ENCODE measurements at places on chromosomes 3 and 15.

- DNase-seq = no peak
Observed at GRCh38 chr3:111764645-111765091, 94.4 kb upstream of the PHLDB2 start.

DNA sequence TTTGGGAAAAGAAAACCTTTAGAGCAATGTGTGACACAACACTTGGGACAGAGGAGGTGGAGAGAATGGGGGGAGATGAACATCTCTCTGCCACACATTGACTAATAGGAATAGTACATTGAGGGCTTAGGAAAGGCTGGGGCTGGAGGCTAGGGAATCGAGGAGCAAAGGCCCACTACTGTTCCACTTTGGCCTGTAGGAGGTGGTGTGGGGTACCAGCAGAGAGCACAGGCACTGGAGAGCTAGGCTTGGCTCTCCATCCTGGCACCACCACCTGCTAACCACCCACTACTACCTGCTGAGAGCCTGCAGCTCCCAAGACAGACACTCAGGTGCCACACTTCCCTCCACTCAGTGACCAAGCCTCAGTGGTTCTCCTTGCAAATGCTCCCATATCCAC, 19.4 kb downstream of the CCDC32 start:
- no peak for DNase-seq

- DNase-seq = no peak
Observed at GRCh38 chr3:36965440-36965839, 20.6 kb upstream of the TRANK1 start.

DNA sequence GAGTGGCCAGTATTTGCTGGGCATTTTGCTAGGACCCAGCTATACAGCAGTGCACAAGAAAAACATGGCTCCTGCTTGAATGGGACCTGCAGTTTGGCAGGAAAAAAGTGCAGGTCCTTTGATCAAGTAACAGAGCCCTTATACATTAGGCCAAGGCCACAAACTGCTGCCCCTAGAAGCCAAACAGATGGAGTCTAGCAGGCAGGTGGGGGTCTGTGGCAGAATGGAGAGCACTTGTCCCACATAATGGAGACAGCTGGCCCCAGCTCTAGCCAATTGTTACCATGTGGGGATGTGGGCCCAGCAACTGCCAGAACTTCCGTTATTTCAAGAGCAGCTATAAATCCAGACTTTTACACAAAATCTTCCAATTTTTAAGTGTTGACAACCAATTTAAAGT, 79.3 kb downstream of the SHQ1 start:
- DNase-seq = no peak

DNA sequence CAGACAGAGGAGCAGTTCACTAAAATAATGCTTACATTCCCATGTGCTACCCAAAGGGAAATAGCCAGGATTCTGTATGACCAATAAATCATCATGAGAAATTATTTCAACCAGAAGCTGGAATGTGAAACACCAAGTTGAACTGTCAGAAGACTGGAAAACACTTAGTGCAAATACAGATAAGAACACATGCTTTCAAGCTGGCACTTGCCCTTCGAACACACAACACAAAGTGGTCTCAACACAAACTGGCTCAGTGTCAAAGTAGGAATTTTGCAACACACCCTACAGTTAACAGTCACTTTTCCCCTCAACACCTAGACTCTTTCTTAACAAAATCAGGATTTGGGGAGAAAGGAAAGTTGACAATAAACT, 1.3 kb downstream of the FSD2 start:
- no peak for DNase-seq

- no peak for DNase-seq
Observed at GRCh38 chr3:79358327-79358726, 409.5 kb downstream of the ROBO1 start.
